ENCODE measurements at places on chromosomes 4 and X. TPM values are rescaled to one million over a fixed set of nuclear protein-coding genes. Genes with fewer than 3 reads are reported as not detected.

GRCh38 chr4:138636781-138637180, 378.8 kb upstream of the NOCT start:
- no peak for DNase-seq

- DNase-seq = no peak
Observed at GRCh38 chr4:11343536-11343935, 85.2 kb downstream of the HS3ST1 start.

DNA sequence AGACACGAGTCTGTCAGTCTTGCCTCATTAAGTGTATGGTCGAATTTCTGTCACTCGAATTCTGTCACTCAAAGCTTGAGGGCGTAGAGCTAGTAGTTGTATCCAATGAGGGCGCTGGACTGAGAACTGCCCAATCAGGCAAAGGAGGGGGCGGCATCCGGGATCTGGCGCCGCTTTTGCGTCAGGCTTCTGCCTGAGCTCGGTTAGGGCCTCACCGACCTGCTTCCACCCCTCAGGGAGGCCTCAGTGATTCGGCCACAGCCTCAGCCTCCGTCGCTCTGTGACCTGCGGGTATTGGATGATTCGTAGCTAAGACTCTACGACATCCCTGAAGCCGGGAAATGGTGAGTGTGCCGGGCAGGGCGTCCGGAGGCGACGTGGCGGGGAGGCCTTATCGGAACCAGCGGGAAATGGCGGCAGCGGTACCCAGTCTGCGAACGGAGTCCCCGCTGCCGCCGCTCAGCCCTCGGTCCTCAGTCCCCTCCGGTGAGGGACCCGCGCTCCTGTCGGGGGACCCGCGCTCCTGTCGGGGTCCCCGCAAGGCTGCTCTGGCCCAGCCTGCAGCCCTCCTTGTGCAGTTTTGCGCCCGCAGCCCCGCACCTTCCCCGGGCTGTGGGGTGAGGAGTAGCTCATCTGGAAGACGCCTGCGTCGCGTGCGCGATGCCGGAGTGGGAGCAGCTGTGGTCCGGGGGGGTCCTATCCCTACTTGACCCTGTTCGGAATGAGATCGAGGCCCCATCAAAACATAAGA, 88.3 kb downstream of the ZNF718 start:
- DNase-seq = peak; percentile 76

- DNase-seq = no peak
Observed at GRCh38 chr4:42281324-42282020, 115.8 kb upstream of the SHISA3 start.

- DNase-seq = no peak
Observed at GRCh38 chrX:70421618-70422017, 1.5 kb upstream of the GDPD2 start.

The GYG2 gene
- 15.0 TPM for polyA plus RNA-seq

GRCh38 chr4:169239221-169239905, 31.4 kb downstream of the SH3RF1 start:
- DNase-seq = peak; percentile 80

Data from left lung (tissue), 14 donors.